Stimulated activated CD4-positive, alpha-beta T cell treated with anti-CD3 and anti-CD28 coated beads, Interleukin-12 subunit alpha, Interleukin-12 subunit beta, amount 100 ng/mL, for 24 hours (primary cell): ENCODE measurements at places on chromosomes 4 and X.

GRCh38 chr4:63214076-63214475, 1195.2 kb downstream of the TECRL start:
- no peak for DNase-seq

- no peak for DNase-seq
These were observed 67.1 kb downstream of the DTHD1 start for GRCh38 chr4:36348403-36348938.

DNA sequence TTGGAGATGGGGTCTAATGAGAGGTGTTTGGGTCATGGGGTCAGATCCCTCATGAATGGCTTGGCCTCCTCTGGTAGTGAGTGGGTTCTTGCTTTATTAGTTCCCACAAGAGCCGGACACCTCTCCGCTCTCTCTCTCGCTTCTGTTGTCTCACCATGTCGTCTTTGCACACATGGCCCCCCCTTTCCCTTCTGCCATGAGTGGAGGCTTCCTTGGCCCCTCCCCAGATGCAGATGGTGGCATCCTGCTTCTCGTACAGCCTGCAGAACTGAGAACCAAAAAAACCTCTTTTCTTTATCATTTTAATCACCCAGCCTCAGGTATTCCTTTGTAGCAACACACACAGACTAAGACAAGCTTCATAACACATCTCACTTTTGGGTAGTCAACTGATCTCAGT, 49.6 kb upstream of the SPRY1 start:
- DNase-seq: no peak

DNA sequence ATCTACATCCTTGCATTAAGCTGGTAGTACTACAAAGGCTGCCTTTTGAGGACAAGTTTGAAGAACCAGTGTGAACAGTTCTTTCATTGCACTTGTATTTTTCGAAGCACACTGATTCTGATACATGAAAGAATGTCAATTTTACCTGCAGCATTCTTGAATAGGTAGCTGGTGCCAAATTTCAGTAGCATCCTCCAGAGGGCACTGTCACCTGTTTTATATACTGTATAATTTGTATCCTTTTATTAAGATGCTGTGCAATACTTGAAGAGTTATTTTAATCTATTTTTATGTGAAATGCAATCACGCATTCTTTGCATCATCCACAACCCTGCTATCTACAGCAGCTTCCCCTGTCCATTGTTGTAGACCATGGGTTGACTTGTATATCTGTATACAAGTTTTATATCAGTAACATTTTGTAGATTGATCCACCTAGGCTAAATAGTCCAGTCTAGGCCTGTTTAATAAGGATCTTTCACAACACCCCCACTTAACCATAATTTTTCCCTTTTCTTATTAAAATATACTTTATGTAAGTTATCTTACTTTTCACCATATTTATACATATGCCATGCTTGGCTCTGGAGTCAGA, 325.7 kb downstream of the PCDH7 start:
- no peak for DNase-seq

DNA sequence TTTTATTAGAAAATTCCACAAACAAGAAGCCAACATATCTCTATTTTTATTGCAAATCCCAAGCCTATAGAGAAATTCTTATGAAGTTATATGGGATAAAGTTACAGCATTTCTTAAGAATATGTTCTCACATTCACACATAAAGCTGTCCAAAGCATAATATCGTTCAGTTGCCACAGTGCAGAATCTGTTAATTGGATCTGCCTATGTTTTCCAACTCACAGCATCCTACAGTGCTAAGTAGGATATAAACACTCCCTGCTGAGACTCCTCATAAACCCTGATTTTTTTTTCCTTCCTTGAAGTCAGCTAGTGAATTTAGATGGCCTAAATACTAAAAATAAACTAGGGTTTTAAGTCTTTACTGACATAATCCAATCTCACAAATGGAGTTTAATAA, 307.9 kb downstream of the PDGFC start:
- no peak for DNase-seq

GRCh38 chr4:147769386-147769785, 37.5 kb downstream of the ARHGAP10 start:
- no peak for DNase-seq

- DNase-seq: no peak
These were observed 64.9 kb downstream of the SORCS2 start for GRCh38 chr4:7256984-7257810.

- DNase-seq: no peak
These were observed 5.0 kb downstream of the NOA1 start for GRCh38 chr4:56972389-56972788.

DNA sequence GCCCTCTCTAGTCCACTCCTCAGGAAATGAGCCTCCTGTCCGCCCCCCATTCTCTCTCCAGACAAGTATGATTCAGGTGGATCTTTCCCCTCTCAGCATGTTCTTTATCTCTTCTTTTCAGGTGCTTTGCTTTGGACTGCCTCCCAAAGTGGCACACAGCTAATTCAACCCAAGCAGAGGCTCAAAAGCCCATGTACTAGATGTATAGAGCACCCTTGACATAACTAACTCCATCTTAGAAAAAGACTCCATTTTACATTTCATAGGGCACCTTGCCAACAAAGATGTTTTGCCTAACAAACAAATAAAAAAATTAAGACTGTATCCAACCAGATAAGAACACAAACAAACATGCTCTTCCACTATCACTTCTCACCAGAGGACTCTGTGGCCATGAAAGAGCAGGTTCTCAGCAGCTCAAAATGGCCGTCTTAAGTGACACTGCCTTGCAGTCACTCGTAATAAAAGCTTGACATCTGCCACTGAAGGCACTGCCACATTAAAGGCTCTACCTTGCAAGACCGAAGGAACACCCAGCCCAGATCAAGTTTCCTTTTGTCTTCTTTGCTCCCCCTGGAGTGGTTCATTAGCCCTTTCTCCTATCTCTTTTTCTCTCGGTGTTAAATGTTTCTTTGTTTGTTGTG, 84.9 kb upstream of the TAB3 start:
- no peak for DNase-seq
